Esophagus muscularis mucosa (tissue), 4 donors: ENCODE measurements at places on chromosomes 12 and 14. TPM values are rescaled to one million over a fixed set of nuclear protein-coding genes. Genes with fewer than 3 reads are reported as not detected.

- DNase-seq, result no peak
Measured at GRCh38 chr12:51222461-51222860, 4.6 kb upstream of the POU6F1 start.

DNA sequence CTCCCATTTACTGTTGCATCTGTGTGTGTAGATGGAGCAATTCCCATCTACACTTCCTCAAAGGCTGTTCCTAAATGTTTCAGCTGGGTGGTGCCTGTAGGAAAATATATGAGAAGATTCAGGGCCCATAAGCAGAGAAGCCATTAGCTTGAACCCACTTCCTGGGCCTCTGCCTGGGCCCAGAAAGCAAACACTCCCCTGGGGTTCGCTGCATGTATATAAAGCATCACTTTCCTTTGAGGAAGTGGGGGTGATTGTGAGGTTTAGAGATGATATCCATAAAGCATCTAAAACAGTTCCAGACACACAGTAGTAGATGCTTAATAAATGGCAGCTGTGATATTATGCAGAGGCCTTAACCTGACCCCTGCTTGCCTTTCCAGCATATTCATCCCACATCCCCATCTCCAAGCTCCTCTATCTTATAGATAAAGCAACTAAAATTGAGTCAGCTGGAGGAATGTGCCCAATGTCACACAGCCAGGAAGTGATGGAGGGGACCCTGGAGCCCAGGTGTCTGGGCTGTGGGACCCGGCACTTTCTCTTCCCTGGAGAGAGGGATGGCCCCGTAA, 280.0 kb upstream of the CRY1 start:
- no peak for DNase-seq

- no peak for DNase-seq
Measured at GRCh38 chr12:73677520-73678291, 859.9 kb upstream of the ATXN7L3B start.

- no peak for DNase-seq
Measured at GRCh38 chr12:97837401-97837800, 374.8 kb downstream of the RMST start.

GRCh38 chr12:117143008-117143532, 43.9 kb upstream of the TESC start:
- DNase-seq, result no peak

GRCh38 chr14:65070471-65070976, 31.8 kb downstream of the MAX start:
- no peak for DNase-seq

- DNase-seq, result peak; percentile 95
Measured at GRCh38 chr12:6430124-6430989, 14.4 kb upstream of the CD27 start.

GRCh38 chr14:103156651-103157378, 33.6 kb downstream of the TNFAIP2 start:
- DNase-seq, result no peak

DNA sequence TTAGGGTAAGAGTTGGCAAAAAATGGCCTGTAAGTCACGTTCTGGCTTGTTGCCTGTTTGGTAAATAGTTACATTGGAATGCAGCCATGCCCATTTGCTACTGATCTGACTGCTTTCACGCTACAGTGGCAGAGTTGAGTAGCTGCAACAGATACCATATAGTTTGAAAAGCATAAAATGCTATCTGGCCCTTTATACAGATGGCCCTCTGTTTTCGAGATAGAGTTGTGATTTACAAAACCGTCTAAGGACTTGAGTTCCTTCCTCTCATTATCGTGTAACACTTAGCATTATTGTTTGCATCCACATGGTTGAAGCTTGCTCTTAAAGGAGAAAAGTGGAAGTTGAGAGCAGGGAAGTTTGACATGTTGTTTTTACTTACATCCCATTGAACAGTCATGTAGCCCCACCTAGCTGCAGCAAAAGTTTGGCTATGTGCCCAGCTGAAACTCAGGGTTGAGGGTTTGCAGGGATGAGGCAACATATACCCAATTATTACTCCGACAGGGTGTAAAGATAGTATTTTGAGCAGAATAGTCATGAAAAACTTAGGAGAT, 11.3 kb upstream of the SCFD1 start:
- no peak for DNase-seq

DNA sequence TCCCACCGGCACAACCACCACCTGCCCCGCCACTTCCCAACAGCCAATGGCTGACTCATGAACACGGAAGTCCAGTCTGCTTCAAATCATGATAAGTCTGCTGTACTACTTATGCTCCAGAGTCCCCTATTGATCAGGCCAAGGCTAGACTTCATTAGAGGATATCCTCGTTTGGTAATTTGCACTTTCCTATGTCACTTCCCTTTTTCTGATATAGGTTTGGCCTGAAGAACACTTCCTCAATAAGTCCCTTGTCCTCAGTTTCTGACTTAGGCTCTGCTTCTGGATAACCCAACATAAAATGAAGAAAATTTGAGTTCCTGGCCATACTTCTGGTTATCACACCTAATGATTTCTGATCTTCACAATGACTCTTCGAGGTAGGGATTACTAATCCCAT, 45.3 kb downstream of the IFNG-AS1 start:
- DNase-seq, result no peak

GRCh38 chr14:61033054-61033453, 52.0 kb downstream of the SLC38A6 start:
- DNase-seq, result no peak

- no peak for DNase-seq
Measured at GRCh38 chr12:19726122-19726521, 286.8 kb downstream of the AEBP2 start.

DNA sequence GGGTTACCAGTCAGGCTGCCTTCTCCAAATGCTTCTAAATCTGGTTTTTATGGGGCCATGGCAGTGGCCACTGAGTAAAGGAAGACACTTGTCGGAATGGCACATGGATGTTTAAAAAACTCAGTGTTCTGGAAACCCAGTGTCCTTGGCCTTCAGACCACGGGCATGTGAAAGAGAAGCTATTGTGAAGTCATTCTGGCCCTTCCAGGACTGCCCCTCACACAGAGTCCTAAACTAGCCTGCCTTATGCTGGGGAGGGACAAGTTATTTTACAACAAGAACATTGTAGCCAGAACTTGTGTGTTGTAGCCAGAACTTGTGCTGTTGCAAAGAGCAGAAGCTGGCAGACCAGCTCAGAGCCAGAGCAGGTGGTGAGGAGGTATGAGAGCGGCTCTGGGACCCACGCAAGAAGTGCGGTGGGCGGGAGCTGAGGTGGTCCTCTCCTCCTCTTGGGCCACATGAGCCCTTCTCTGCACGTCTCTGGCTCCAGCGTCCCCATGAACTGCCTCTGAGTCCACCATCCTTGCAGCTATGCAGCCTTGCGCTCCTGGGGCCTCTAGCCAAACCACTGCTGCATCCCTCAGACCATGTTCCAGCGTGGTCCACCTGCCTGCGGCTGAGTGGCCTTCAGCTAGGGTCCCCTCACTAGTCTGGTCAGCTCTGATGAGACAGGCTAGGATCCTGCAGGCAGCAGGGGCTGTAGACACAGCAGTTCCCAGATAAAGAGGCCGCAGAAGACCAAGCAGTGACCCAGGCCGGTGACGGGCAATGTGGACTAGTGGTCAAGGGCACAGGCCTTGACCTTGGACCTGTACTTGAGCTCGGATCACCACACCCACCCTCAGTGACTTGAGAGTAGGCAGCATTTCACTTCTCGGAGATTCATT, 32.5 kb downstream of the MMAB start:
- no peak for DNase-seq

GRCh38 chr12:108046650-108047049, 82.4 kb upstream of the WSCD2 start:
- DNase-seq, result no peak

DNA sequence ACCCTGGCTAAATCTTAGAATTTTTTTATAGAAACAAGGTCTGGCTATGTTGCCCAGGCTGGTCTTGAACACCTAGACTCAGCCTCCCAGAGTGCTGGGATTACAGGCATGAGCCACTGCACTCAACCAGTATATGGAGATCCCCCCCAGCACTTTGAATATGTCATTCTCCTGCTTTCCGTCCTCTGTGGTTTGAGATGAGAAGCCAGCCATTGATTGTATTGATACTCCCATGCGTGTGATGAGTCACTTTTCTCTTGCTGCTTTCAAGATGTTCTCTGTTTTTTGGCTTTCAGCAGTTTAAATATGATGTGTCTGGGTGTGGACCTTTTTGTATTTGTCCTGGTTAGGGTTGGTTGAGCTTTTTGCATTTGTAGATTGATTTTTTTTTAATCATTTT, 75.2 kb upstream of the DNM1L start:
- no peak for DNase-seq

GRCh38 chr12:109304485-109304884, 4.6 kb downstream of the FOXN4 start:
- no peak for DNase-seq

GLT1D1 gene
- total RNA-seq, result 1.5 TPM

TEX22 gene
- 0.17 TPM for total RNA-seq

MMP17 gene
- 2.5 TPM for total RNA-seq

CABP1 gene
- total RNA-seq, result 1.8 TPM

CAPZA3 gene
- total RNA-seq, result not detected
